ENCODE measurements at places on chromosomes 1 and 21. TPM values are rescaled to one million over a fixed set of nuclear protein-coding genes. Genes with fewer than 3 reads are reported as not detected.

The C4BPA gene
- total RNA-seq, result not detected

The C1orf141 gene
- not detected for total RNA-seq

The UBASH3A gene
- not detected for total RNA-seq

The CD48 gene
- 1.00 TPM for total RNA-seq

The FAM163A gene
- total RNA-seq, result 0.16 TPM

The VWA5B1 gene
- not detected for total RNA-seq

The OXCT2 gene
- total RNA-seq, result 1.3 TPM

The LEFTY2 gene
- total RNA-seq, result 0.65 TPM

The NFYC gene
- total RNA-seq, result 61.7 TPM

The NIPAL3 gene
- 21.3 TPM for total RNA-seq

DNA sequence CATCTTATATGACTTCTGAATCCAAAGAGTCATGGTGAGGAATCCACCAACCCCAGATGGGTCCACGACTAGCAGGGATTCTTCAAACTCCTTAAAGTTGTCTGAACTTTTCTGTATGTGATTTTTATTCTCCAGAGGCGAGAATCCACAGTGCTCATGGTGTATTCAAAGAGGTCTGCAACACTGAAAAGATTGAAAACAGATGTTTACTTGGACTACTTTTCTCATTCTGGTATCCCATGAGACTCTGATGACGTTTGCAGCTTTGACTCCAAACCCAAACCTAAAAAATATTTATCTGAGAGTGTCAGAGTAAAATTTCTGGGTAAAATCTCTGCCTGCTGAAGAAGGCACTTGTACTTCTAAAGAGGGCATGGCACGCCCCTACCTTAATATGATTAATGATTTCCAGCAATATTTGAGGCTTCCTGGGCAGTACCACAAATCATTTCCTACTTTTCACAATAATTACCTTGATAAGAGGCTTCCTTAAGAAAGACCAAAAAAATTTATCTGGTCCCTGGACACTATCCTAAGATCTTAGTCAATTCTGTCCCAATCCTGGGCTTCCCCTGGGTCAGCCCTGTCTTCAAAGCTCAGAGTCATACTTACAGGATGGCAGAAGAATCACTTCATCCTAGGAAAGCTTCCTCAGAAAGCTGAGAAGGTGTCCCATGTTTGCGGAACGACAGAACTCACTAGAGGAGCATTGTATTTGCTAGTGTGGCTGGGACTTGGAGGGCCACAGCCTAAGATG is 76.5 kb upstream of the MAP10 start:
- no peak for DNase-seq

DNA sequence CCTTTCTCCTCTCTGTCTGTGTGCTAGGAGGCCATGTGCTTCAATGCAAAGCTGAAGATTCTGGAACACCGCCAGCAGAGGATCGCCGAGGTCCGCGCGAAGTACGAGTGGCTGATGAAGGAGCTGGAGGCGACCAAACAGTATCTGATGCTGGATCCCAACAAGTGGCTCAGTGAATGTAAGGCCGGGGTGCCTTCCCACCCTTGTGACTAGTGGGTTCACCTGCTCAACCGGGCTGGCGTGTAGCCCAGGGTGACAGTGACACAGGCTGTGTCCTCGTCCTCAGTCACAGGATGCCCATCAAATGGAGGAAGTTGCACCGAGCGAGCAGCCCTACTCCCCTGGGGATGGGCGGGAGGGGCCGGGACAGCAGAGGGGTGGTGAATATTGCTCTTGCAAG is 544.1 kb downstream of the KIF26B start:
- DNase-seq, result peak; percentile 47

DNA sequence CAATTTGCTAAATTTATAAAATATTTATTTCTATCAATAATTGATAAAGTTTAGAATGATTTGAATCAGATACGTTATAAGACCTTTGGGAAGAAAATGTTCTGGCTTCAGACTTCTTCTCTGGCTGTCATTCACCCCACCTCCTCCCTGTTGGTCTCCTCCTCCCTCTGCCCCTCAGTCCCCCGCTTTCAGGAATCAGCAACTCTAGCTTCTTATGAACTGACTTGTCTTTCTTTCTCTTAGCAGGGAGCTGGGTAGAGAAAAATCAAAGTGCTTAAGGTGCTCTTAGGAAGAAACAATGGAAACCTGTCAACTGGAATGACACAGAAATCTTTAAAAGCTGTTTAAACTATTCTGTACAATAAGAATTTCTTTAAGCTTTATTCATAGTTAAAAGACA is 71.3 kb upstream of the ETV3 start:
- no peak for DNase-seq

GRCh38 chr1:221543529-221544120 is 198.3 kb downstream of the DUSP10 start:
- no peak for DNase-seq

- DNase-seq, result no peak
Observed at GRCh38 chr1:145999321-146000024, 3.1 kb upstream of the TXNIP start.

GRCh38 chr1:111190931-111191451 is 9.5 kb downstream of the DENND2D start:
- DNase-seq, result no peak

- DNase-seq, result no peak
Observed at GRCh38 chr1:206015071-206015470, 8.6 kb downstream of the CTSE start.

DNA sequence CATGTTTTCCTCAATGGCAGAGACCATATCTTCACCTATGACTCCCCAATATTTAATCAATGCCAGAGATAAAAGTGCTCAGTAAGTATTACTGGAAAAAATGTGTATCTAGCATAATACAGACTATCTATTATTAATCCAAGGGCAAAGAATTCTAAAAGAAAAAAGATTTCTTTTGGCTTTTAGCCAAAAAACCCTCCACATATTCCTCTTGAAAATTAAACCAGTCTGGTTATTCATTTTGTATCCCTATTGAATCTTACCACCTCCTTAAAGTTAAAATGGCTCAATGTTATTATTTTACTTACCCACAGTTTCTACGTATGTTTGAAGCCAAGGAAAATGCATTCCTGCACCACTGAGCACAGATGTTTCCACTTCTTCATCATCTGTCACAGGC is 1.6 kb downstream of the TAF1A start:
- DNase-seq, result no peak

GRCh38 chr1:23627069-23627735 is 64.4 kb upstream of the RPL11 start:
- DNase-seq, result no peak

GRCh38 chr1:167983797-167984420 is 47.0 kb upstream of the MPC2 start:
- DNase-seq, result no peak

GRCh38 chr1:155125511-155125945 is 2.1 kb upstream of the EFNA1 start:
- no peak for DNase-seq

GRCh38 chr1:56153276-56153675 is 426.1 kb downstream of the PLPP3 start:
- no peak for DNase-seq

DNA sequence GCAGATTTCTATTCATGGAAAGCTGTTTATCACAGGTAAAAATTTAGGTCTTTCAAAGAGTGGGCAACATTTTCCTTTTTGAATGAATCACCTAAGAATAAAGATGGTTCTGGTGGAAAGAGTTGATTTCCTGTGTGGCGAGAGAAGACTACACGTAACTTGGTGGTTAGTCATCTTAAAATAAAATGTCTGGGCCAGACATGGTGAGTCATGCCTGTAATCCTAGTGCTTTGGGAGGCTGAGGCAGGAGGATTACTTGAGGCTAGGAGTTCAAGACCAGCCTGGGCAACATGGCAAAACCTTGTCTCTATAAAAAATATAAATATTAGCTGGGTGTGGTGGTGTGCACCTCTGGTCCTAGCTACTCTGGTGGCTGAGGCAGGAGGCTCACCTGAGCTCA is 65.7 kb downstream of the DISP1 start:
- DNase-seq, result no peak

- DNase-seq, result no peak
Observed at GRCh38 chr1:212290608-212291007, 5.4 kb downstream of the PPP2R5A start.

GRCh38 chr1:185768371-185768770 is 34.2 kb downstream of the HMCN1 start:
- no peak for DNase-seq

DNA sequence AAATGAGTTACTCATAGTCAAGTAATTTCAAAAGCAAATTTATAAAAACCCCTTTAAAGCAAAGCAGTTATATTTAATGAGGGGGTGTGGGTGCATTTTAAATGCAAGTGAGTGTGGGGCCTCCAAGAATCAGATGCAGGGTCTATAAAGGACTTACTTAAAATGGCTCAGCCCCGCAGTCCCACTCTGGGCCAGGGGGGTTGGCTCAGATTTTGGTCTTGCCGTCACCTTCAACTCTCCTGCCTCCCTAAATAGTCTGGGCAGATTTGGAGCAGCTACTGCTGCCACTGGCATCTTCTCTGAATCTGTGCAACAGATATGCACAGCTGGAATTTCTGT is 16.2 kb downstream of the AMPD2 start:
- no peak for DNase-seq

DNA sequence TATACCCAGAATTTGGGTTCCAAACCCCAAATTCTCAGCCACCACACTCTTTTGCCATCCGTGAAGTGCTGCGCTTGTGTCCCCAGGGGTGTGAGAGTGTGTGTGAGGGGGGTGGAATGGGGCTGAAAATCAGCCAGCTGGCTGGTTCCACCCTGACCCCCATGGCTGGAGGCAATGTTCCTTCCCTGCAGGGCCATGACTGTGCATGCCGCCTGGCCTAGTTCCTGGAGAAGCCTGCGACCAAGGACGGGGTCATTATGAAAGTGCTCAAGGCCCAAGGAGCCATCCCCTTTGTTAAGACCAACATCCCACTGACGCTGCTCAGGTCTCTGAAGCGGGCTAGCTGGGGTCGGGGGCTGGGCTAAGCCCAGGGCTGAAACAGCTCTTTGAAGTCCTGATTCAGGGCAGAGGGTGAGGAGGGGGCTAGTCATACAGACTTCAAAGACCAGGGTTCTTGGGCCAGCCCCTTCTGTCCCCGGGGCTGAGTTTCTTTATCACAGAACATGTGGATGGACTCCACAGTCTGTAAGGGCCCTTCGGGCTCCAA is 38.7 kb downstream of the FAAH start:
- no peak for DNase-seq

DNA sequence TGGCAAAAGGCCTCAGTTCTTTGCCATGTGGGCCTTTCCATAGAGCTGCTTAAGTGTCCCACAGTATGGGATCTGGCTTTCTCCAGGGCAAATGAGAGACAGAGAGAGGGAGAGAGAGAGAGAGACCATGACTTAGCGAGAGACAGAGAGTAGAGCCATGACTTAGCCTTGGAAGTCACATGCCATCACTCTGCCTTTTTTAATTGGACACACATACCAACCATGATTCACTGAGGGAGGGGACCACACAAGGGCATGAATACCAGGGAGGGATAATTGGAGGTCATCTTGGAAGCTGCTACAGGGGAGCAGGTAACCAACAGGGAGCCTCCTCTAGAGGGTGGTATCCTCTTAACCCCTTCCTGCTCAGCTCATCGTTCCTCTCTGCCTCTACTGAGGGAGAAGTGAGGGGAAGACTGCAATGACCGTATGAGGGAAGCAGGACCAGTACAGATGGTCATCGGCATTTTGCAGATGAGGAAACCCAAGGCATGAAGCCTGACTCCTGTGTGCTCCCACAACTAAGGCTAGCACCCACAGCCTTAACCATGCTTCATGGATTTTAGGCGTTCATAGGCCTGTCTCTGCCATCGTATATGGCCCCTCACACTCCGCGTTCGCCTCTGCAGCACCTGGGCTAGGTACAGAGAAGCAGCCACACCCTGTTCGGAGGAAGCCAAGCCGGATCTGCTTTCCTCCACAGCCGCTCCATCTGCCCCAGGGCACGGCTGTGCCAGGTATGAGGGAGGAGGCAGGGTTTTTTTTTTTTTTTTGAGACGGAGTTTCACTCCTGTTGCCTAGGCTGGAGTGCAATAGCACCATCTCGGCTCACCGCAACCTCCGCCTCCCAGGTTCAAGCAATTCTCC is 38.6 kb downstream of the MEF2D start:
- DNase-seq, result no peak

GRCh38 chr1:97135972-97136371 is 414.4 kb downstream of the PTBP2 start:
- no peak for DNase-seq

DNA sequence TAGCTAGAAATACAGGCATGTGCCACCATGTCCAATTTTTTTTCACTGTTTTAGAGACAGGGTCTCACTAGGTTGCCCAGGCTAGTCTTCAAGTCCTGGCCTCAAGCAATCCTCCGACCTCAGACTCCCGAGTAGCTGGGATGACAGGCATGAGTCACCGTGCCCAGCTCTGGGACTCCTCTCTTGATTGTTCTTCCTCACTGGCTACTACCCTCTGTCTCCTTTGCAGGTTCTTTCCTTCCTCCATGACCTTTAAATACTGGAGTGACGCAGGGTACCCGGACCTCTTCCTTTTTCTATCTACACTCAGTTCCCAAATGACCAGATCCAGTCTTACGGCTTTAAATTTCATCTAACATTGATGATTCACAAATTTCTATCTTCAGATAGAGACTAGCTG is 34.9 kb downstream of the ASH1L start:
- DNase-seq, result no peak

DNA sequence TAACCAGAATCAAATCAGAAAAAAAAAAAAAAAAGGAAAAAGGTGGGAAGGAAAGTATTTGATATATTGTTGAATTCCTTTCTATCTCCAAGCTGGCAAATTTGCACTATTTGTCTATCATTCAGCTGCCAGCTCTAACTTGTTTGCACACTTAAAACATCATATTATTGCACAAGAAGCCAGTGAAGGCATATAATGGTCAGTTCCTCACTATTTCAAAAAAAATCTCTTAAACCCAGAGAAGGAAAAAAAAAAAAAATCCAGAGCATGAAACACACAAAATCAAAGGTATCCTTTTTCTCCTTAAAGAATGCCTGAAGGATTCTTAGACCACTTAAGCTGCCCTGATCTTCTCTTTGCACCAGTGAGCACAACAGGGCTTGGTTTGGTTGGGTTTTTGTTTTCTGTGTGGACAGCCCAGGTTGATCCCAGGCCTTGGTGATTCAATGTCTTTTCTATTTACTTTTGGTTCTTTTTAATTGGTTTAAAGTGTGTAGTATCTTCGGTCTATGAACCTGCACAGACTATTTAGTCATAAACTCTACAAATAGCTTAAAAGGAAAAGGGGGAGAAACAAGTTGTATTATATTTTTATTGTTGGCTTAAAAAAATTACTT is 40.2 kb downstream of the DUSP10 start:
- DNase-seq, result no peak

DNA sequence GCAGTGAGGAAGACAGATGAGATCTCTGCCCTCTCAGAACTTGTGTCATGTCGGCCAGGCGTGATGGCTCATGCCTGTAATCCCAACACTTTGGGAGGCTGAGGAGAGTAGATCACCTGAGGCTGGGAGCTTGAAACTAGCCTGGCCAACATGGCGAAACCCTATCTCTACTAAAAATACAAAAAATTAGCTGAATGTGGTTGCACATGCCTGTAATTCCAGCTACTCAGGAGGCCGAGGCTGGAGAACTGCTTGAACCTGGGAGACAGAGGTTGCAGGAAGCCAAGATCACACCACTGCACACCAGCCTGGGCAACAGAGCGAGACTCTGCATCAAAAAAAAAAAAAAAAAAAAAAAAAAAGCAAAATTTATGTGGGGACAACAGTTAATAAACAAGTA is 40.9 kb upstream of the RALGPS2 start:
- DNase-seq, result no peak

Data from cardiac septum (tissue), 1 donor.